ENCODE measurements at places on chromosomes 7 and 10. TPM values are rescaled to one million over a fixed set of nuclear protein-coding genes. Genes with fewer than 3 reads are reported as not detected.

KMT2E gene
- total RNA-seq, result 181 TPM

- no peak for ATAC-seq
Observed at GRCh38 chr10:87661861-87662785, 2.4 kb downstream of the PAPSS2 start.

DNA sequence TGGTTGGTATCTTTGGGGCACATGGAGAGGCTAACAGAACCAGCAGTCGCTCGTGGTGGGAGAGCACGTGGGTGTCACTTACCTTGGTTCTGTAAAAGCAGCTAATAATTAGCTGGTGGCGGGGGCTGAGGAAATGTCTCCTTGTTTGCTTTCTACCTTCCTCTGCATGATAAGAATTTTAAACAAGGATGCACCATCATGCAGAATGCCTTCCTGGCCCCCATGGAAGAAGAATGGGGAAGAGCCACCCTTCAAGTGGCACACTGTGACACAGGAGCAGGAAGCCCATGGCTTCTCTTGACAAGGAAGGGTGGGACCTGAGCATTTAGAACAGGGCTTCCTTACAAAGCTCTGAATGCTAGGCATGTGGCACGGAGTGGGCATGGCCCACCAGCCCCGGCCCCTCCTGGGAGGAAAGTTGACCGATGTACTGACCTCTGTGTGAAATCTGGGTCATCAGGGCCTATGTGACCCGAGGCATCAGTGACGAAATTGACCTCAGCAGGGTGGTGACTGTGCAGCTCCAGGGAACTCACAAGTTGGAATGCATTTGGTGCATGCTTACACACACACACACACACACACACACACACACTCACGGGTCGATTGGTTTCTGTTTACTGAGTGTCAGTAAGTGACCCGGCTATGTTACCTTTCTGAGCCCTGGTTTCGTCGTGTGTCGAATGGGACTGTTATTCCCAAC, 116.9 kb upstream of the ANLN start:
- ATAC-seq, result no peak

DNA sequence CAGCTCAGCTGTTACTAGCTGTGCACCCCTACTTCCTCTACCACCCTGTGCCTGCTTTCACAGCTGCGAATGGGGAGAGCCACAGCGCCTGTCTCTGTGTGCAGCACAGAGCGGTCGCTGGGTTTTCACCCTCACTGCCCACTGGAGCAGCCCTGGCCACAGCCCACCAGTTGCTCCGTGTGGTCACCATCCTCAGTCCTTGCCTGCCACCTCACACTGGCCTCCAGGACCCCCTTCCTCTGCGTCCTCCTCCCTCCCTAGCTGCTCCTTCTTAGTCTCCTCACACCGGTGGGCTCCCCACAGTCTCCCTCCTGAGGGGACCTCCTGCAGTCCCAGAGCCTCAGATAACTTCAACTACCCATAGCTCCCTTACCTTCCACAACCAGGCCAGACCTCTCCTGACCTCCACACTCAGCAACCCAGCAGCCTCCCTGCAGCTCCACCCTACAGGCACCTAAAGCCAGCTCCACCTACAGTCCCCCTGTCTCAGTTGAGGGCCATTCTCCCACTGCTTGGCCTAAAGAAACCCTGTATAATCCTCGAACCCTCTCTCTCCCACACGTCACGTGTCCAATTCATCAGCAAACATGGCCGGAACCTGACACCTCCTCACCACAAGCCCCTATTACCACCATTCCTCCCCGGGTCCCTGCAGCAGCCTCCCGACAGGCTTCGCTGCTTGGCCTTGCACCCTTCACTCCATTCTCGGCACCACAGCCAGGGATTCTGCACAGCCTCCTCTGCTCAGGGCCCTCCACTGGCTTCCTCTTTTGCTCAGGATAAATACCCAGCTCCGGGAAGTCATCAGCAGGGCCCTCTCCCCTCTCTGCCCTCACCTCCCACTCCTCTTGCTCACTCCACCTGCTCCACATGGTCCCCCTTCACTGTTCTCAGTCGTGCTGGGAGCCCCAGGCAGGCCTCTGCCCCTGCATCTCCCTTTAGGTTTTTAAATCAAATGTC, 28.1 kb downstream of the PLAC9 start:
- no peak for ATAC-seq

DNA sequence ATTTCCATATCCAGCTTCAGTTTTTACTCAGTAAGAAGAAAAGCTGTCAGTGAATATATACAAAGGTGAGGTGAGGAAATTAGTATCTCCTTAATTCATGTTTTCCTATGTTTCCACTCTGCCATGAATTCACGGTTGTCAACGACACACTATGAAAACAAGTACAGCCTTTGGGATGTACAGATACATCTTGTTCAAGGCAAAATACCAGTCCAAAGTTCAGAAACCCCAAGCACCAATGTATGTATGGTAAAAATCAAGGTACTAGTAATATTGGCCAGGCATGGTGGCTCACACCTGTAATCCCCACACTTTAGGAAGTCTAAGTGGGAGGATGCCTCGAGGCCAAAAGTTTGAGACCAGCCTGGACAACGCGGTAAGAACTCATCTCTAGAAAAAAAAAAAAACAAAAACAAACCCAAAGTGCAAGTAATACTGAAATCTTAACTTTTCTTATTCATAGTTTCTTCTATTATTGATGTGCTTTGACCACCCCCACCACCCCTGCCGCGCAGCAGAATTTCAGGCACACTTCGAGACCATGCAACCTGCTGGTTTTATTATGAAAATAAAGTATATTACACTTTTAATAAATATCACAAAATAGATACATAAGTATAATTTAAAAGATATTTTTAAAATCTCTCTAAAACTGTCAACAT, 3.5 kb downstream of the ESYT2 start:
- peak; percentile 3 for ATAC-seq

DNA sequence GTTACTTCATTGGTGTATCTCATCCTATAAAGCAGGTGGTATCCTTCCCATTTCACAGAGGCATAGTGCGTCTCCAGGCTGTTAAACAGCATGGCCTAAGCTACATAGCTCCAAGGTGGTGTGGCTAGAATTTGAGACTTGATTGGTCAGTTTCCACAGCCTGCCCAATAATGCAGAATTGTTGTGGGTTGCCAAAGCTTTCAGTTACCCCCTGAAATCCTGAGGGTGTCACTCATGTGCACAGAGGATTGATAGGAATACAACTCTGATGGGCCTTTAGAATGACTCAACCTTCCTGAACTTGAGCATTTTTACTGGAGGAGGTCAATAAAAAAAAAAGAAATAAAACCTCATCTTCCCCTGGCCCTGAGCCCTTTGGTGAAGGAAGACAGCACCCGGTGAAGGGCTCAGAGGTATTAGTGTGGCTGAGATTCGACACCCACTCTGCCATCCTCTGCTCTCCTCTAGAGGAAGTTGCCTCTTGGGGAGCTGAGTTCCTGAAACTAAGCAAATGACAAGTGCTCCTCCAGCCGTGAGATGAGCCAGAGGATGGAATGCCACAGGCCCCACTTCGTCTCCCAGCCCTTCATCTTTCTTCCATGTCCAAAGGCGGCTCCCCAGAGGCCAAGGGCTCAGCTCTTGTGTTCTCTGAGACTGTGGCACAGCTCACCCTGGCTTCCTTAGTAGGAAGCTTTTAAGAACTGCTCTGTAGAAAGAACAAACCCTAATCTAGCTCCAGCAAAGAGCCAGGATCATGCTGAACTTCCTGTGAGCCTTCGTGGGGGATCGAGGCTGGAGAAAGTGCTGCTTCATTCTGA, 1.0 kb downstream of the ACSL5 start:
- ATAC-seq, result peak; percentile 72

GRCh38 chr7:35646289-35647023, 48.5 kb downstream of the HERPUD2 start:
- ATAC-seq, result no peak

- no peak for ATAC-seq
Observed at GRCh38 chr10:44807451-44807850, 103.7 kb upstream of the TMEM72 start.

HOXA7 gene
- not detected for total RNA-seq

- peak; percentile 34 for ATAC-seq
Observed at GRCh38 chr10:62063795-62064472, 162.4 kb downstream of the ARID5B start.

DNA sequence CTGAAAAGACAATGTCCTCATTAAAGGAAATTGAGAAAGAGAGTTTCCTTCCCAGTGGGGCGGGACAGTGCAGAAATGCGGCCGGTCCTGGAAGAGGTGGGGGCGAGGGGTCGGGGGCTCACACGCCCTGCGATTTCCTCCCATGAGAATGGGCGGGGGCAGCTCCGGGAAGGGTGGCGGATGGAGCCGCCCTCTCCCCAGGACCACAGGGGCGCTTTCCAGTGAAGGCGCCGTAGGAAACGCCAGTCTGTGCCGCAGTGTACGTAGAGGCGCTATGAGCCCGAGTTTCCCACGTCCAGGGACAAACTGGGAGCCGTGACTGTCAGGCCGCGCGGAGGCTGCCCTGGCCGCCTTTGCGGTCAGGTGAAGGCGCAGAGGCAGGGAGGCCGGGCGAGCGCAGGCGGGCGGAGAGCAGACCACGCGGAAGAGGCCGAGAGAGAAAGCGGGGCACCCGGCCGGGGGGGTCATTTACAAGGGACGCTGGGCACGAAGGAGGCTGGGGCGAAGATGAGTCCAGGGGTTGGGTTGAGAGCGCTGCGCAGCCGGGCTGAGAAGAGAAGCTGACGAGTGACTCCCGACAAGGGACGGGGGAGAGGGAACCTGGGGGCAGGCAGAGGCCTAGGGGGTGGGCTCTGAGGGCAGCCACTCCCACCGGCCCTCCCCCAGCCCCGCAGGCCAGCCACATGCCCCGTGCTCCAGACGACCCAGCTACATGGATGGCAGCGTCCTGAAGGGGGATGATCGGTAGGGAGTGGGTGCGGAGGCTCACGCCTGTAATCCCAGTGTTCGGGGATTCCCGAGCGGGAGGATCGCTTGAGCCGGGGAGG, 45.0 kb downstream of the ALOX5 start:
- peak; percentile 65 for ATAC-seq

NEBL gene
- total RNA-seq, result not detected

LRRN3 gene
- total RNA-seq, result 30.4 TPM

GRCh38 chr7:30068117-30068516, 39.9 kb downstream of the PLEKHA8 start:
- ATAC-seq, result no peak

DNA sequence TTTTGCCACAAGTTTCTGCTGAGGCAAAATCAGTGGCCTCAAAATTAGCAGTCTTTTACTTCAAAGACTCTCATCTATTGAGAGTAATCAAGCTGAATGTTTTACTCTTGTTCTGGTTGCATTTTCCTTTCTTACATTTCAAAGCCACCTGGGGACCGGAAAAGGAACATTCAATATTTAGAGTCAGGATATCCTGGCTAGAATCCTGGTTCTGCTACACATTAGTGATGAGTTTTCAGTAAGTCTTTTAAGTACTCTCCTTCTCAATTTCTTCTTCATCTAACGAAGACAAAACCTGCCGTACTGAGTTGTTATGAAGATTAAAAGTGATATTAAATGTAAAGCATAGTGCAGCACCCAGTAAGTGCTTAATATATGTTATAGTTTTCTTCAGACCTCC, 52.5 kb downstream of the LAMB4 start:
- ATAC-seq, result no peak

DNA sequence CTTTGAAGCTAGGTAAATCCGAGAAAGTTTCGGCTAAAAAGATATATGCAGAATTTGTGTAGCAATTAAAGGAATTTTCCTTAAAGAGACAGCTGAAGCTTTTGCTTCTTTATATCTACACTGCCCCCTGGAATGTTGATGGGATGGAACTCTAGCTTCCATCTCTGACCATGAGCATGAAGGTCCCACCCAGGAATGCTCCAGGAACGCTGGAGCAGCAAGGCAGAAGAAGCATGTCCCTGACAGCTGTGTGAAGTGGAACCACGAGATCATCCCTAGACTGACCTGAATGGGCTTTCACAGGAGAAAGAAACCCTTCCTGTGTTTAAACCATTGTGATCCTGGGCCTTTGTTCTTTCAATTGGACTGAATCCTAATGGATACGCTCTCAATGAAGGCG, 99.7 kb upstream of the NOBOX start:
- ATAC-seq, result no peak

- ATAC-seq, result no peak
Observed at GRCh38 chr10:45376371-45376801, 2.4 kb downstream of the ALOX5 start.

- no peak for ATAC-seq
Observed at GRCh38 chr10:94936721-94937120, 1.7 kb upstream of the CYP2C9 start.

GRCh38 chr7:118312051-118312450, 87.5 kb downstream of the ANKRD7 start:
- no peak for ATAC-seq

DNA sequence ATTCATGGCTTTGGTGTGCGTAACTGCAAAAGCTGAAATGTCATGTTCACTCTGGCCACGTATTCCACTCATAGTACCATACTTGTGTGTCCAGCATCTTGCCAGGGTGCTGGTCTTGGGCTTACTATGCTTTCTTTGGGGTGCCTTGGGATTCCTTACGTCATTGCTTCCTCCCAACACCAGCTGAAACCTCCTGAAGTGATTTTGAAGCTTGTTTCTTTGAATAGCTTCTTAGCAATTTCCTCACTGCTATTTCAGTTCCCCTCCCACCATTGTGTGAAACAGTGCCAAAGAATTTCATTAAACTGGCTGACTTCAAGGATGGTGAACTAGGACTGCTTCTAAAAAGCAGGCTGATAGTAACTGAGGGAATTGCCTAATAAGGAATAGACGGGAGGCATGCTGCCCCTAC, 36.9 kb downstream of the ENTPD1 start:
- ATAC-seq, result no peak

- no peak for ATAC-seq
Observed at GRCh38 chr10:96236090-96236478, 35.3 kb downstream of the BLNK start.

- no peak for ATAC-seq
Observed at GRCh38 chr7:47587976-47588375, 6.1 kb upstream of the TNS3 start.

GIMAP1 gene
- 5.6 TPM for total RNA-seq

GRCh38 chr10:100751211-100751933, 6.0 kb downstream of the PAX2 start:
- no peak for ATAC-seq

- ATAC-seq, result no peak
Observed at GRCh38 chr7:78683566-78683965, 769.9 kb downstream of the MAGI2 start.

CFAP46 gene
- total RNA-seq, result not detected

DNA sequence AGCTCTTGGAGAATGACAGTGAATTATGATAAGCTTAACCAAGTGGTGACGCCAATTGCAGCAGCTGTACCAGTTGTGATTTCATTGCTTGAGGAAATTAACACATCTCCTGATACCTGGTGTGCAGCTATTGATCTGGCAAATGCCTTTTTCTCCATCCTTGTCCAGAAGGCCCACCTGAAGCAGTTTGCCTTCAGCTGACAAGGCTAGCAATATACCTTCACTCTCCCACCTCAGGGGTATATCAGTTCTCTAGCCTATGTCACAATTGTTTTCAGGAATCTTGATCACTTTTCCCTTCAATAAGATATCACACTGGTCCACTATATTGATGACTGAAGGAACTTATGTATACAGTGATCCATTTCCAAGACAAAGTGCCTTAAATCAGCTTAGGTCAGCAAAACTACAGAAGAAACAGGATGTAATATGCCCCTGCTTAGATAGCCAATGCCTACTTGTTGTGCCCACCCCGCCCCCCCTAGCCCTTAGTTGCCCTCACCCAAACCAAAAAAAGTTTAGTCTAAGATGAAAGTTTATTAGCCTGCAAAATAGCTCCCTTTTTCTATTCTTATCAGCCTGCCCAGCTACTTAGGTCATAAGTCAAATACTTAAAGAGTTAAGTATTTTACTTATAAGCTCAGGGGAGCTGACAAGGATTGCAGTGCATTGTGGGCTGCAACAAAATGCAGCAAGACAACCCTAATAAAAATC, 45.1 kb downstream of the PTPRE start:
- ATAC-seq, result no peak

GRCh38 chr10:60170250-60170649, 219.4 kb downstream of the ANK3 start:
- no peak for ATAC-seq
